Posterior vena cava (tissue), 2 donors: ENCODE measurements at places on chromosomes 7 and 10.

- no peak for DNase-seq
These were observed 349.5 kb downstream of the SEMA3D start for GRCh38 chr7:84837405-84837804.

DNA sequence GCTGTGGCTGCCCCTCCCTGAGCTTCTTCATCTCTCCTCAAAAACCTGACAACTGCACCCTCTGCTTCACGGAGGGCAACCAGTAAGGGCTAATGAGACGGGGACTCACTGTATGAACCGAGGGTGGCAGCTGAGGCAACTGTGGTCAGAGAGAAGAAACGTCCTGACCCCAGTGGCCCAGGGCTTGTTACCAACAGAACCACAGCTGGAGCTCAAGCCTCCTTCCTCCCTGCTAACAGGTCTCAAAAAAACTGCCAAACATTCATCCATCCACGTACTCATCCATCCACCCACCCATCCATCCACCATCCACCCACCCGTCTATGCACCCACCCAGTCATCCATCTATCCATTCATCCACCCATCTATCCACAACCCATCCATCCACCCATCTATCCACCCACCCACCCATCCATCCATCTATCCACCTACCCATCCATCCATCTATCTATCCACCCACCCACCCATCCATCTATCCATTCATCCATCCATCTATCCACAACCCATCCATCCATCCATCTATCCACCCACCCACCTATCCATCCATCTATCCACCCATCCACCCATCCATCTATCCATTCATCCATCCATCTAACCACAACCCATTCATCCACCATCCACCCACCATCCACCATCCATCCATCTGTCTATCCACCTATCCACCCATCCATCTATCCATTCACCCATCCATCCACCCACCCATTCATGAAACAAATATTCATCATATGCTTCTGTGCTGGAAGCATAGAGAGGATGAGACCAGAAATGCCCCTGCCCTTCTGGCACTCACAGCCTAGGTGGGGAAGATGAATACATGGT is 111.7 kb downstream of the PDGFA start:
- DNase-seq: peak; percentile 51

DNA sequence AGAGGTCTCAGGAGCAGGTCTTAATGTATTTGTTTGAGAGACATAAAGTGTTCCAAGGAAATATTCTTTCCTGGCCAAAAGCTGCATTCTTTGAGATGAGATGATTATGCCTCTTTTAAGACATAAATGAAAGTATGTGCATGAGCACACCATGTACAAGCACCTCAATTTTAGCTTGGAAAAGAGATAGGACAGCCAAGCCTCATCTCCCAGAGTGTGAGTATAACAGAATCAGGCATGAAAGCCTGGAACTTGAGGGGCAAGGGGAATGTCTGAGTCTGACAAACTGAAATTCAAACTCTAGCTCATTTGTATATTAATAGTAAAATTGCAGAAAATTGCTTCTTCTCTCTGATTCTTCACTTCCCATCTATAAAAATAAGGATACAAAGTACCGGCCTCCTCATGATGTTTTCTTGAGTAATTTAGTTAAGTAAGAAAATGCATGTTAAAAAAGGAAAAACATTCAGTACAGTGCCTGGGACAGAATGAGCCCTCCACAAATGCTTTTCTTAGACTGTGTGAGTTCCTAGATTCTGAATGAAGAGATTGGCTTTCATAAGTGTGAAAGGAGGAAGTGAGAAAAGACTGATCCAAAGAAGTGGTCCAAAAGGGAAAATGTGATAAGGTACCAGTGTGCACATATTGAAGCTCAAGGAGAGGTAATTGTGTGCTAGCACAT is 1260.9 kb upstream of the SORCS1 start:
- no peak for DNase-seq

DNA sequence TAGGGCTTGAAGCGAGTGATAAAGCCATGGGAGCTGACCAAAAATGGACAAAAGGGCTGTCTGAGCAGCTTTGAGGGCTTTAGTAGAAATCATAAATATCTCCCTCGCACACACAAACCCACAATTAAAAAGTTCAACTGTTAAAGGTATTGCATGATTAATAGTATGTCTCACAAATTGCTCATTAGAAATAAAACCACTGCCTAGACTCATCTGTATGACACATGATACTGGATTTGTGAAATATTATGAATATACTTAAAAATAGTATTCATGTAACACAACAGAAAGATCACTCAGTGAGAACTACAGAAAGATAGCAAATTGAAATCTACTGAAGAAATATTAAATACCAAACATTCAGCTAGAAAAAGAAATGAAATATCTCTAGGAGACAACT is 11.9 kb upstream of the PTPN12 start:
- DNase-seq: no peak

GRCh38 chr7:5549096-5549763 is 125.6 kb upstream of the TNRC18 start:
- DNase-seq: peak; percentile 89

DNA sequence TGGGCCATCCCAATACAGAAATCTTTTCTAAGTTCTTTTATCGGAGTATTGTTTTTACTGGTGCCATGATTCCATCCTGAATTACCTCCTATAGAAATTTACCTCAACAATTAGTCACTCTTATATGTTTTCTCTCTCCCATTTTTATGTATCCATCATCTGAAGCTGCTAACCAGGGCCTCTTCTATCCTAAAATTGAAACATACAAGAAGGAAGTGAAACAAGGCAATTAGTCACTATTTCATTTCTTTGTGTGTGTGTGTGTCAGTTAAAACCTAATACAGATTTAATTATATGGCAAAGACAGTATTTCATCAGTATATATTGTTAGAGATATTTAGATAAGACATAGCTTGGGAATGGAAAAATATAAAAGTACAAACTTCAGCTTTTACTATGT is 148.4 kb upstream of the AHR start:
- no peak for DNase-seq

GRCh38 chr10:123633106-123633505 is 33.0 kb upstream of the GPR26 start:
- no peak for DNase-seq

DNA sequence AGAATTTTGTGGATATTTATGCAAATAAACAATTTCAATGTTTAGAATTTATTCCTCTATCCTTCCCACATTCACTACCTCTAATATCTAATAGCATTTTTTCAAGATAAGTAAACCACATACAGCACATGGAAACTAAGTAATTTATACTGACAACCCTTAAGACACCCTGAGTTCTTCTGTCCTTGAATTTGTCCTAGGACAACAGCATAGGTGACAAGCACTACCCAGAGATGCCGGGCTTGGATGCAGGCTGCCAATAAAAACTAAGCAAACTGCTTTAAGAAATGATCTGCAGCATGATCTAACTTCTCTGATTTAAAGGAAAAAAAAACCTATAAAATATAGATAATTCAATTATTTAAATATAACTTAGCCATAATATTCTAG is 22.7 kb downstream of the NT5C3A start:
- no peak for DNase-seq

- no peak for DNase-seq
These were observed 39.2 kb upstream of the NANOS1 start for GRCh38 chr10:118990326-118990725.

DNA sequence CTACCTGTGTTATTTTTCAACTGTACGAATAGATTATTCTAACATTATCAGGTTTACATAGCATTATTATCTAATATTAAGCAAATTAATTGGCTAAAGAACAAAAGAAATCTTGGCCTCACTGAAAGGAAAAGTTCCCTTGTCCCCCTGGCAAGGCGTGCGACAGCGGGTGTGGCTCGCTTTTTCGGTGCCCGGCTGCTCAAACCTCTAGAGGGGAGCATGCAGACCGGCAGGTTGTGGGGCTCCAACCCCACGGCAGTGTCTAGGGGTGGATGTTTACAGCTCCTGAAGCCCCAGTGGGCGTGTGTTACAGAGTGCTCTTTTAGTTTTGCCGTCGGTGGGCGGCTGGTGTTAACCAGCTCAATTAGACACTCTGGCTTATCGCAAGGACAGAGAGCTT is 456.4 kb downstream of the TNS3 start:
- DNase-seq: no peak

- no peak for DNase-seq
These were observed 770 bp downstream of the PRXL2A start for GRCh38 chr10:80409121-80409520.

GRCh38 chr7:127322832-127323493 is 69.5 kb downstream of the ZNF800 start:
- no peak for DNase-seq

DNA sequence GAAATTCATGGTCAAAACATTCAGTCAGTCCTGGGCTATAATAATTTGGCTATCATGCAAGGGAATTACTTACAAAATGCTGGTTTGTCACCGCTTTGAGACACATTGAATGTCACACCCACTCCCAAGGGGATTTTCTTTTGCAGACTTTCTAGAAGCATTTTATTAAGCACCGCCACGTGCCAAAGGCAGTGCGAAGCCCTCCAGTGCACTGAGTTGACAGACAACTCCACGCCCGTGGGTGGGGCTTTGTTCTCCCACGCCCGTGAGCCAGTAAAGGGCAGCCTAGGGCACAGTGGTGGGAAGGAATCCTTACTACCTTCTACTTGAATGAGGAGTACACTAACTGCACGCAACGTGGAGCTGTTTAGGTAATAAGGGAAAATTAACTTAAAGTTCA is 515.8 kb downstream of the KCNMA1 start:
- no peak for DNase-seq

- peak; percentile 77 for DNase-seq
These were observed 8.8 kb downstream of the ADAP1 start for GRCh38 chr7:945556-946255.

DNA sequence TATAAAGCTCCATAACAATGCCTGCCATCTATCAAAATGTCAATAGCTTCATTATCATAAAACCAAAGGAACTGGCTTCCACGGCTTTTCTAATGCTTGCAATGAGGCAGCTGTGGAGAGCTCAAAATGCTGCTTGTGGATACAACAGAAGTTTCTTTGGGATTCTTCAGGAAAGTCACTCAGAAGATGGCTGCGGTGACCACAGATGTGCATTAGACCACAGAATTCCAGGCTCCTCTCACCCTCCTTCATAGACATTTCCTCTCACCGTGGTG is 77.2 kb downstream of the CDCA7L start:
- no peak for DNase-seq

DNA sequence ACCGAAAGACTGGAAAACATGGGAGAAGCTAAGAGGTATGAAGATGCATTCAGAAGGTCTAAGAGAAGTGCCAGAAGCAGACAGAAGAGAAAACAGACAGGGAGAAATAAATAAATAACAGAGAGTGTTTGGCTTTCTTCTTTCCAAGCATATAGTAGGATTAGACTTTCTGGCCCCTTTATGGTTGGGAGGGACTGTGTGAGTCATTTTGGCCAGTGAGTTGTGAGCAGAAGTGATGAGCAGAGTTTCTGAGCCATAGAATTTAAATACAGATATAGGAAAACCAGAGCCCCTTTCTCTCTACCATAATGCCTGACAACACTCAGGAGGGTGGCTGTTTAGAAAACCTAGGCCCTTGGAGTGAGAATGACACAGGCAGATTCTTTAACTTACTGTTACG is 171.0 kb downstream of the PPP1R17 start:
- no peak for DNase-seq

DNA sequence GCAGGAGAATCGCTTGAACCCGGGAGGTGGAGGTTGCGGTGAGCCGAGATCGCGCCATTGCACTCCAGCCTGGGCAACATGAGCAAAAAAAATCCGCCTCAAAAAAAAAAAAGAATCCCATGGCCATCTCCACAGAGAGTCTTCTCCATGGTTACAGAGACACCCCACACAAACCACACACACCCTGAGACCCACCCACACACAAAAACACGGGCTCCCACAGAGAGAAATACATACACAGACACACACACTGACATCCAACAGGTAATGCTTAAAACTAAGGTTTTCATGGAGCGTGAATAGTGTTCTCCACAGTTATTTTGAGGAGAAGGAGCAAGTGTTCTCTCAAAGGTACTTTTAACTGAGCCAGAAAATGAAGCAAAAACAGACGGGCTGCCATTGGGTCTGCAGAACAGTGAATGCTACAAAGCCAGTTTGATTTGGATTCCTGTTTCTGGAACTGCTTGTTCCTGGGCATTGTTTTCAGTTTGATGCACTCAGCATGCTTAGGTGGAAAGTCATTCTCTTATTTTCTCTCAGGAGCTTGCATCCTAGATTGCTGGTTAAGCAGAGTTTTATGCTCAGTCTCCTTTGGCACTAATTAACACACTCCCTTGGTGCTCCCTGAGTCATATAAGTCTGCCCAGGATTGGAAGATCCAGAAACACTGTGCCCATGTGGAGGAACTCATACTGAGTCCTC is 15.4 kb downstream of the AHCYL2 start:
- DNase-seq: no peak

DNA sequence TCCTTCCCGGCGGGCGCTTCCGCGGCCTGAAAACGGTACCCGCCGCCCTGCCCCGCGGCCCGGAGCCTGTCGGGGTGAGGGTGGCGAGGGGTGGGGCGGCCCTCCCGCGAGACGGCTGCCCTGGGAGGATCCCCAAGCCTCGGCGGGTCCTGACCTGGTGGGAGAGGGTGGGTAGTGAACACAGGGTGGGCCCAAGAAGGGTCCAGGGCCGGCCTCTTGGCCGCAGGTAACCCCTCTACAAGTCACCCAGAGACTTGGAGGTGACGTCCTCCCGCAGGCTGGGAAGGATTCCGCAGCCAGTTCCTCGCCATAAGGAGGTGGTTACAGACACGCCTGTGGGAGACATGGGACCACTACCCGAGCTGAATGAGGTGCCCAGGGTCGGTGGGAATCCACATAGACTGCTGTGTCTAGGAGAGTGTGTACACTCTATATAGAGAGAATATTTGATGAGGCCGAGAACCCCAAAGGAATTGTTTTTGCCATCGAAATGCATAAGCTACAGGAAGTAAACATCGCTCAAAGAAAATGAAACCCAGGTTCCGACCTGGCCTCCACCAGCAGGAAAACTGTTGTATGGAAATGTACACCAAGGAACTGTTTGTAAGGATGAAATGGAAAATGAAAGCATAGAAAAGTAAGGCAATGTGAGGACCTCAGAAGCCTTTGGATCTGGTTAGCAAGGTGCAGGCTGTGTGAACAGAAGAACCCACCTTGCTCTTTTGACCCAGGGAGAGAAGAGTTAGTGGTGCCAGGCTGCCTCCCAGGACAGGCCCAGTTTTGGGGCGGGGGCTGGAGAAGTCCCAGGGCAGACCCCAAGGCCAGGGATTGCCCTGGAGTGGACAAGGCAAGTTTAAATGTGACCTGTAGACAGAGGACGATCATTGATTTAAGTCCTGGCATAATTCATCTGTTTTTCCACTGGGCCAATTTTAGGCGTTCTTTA is 659 bp downstream of the OPTN start:
- peak; percentile 83 for DNase-seq
